Activated CD4-positive, alpha-beta T cell treated with anti-CD3 and anti-CD28 coated beads, Interleukin-2, amount 50 U/mL, for 24 hours (primary cell): ENCODE measurements at places on chromosomes 13 and 19.

DNA sequence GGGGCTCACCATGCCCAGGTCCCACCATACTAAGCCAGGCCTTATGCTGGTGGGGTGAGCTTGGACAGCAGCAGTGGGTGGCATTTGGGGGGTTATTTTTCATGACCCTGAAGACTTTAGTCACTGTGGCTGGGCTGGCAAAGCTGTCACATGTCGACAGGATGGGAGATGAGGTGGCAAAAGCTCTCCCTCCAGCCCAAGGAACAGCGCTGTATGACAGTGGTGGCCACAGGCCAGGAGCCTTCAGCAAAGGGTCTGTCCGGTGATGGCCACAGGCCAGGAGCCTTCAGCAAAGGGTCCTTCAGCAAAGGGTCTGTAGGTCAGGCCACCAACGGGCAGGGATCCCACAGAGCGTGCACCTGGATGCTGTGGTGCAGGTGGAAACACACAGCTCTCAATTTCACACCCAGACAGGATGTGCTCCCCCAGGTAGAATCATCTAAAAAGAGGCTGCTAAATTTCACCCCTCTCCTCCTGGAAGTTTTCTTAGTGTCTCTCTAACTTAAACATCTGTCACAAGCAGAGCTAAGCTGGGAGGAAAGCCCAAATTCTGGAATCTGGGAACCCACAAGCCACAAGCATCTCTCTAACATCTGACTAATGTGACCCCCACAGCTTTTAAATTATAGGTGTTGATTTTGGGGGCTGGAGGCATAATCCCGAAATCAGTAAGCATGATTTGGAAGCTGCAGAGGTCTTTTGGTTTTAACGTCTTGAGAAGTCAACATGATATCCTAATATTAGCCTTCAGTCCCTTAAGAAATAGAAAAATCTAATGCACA lies 23.0 kb downstream of the COL4A1 start:
- DNase-seq: no peak

DNA sequence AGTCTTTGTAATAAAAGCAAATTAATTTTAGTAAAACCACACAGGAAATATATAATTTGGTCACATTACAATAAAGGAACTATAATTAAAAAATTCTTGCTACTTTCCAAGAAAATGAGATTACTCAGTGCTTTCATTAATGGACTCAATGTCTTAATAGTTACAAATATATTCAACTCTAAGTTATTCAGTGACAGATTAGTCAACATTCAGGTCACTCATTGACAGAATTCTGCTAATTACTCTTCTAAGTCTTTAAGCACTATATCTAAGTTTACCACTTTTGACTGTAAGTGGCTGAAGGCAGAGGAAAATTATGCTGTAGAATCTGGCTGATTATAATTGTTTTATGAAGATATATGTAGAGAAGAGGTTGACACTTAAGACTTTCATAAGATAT lies 1365.0 kb downstream of the EFNB2 start:
- DNase-seq: no peak

- no peak for DNase-seq
These were observed 16.4 kb downstream of the ZNF574 start for GRCh38 chr19:42092350-42092749.

GRCh38 chr13:67518785-67519184 lies 288.6 kb upstream of the PCDH9 start:
- no peak for DNase-seq

GRCh38 chr13:78241278-78241919 lies 322.8 kb upstream of the EDNRB start:
- no peak for DNase-seq
